Posterior vena cava (tissue), 2 donors: ENCODE measurements at places on chromosomes 4 and X.

- no peak for DNase-seq
These were observed 14.4 kb upstream of the FAM9A start for GRCh38 chrX:8815460-8816065.

GRCh38 chrX:40651620-40652223, 4.4 kb upstream of the CXorf38 start:
- no peak for DNase-seq

DNA sequence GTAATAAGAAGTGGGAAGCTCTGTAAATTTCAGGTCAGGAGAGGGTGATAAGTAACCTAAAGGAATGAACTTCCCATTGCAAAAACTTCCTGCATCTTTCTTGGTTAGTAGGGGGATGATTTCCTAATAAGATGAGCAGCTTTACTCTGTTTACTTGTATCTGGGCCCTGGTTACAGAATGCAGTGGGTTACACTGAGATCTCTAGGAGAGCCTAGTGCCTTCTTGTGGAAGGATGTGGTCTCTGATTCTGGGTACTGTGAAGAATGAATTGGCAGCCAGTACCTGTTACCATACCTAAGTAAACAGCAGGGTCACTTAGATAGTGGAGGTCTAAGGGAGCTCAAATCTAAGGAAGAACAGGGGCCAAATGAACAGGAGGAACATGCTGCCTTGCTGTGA, 320.6 kb downstream of the ARHGAP10 start:
- no peak for DNase-seq

GRCh38 chr4:109359040-109359646, 56.7 kb upstream of the COL25A1 start:
- DNase-seq, result no peak

GRCh38 chr4:27692158-27692557, 831.5 kb downstream of the STIM2 start:
- DNase-seq, result no peak

GRCh38 chr4:16764622-16765021, 133.8 kb downstream of the LDB2 start:
- DNase-seq, result no peak

DNA sequence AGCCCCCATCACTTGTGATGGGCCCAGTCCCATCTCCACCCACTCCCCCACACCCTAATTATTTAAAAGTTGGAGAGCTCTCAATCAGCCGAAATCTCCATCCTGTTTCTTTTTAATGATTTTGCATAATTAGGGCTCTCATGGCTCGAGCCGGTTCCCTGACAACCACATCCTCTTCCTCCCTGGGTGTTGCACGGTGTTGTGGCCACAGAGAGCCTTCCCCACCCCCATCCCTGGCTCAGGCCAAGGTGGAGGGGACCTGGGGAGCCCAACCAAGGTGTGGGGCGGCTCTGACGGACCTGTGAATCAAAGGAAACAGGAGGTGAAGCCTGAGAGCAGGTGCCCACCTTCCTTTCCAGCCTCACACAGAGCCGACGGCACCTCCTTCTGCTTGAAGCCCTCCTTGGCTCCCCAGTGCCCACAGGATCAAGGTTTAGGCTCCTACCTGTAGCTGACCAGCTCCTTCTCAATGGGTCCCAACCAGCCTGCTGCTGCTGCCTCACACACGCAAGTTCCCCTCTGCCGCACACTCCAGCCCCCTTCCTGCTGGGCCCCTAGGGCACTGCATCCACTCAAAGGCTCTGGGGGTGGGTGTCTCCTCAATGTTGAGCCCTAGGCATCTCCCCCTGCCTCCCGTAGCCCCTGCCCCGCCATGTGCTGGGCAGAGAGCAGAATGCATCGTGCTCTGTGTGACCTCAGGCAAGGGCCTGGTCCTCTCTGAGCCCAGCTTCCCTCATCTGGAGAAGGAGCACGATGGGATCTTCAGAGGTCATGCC, 68.7 kb downstream of the WFS1 start:
- peak; percentile 56 for DNase-seq

- DNase-seq, result no peak
These were observed 130.5 kb downstream of the PTTG2 start for GRCh38 chr4:38090455-38091246.

DNA sequence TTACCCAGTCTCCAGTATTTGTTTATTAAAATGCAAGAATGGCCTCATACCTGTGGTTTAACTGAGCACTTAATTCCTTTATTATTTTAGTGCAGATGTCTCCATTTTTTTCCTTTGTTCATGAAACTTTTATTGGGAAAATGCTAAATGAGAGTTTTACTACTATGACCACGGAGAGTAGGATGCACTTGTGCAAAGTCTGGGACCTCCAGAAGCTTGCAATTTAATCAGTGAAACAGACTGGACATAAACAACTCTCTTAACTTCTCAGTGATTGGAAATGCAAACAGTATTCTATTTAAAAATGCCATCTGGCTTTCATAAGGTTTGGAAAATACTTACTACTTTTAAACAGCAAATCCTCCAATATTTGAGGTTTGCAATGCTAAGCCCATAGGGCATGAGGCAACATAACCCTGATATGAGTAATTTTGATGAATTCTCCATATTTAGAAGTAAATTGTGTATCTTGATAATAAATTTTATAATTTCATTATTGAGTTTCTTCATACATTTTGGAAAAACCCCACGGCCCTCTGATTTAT, 718.7 kb upstream of the MAGEB2 start:
- no peak for DNase-seq

DNA sequence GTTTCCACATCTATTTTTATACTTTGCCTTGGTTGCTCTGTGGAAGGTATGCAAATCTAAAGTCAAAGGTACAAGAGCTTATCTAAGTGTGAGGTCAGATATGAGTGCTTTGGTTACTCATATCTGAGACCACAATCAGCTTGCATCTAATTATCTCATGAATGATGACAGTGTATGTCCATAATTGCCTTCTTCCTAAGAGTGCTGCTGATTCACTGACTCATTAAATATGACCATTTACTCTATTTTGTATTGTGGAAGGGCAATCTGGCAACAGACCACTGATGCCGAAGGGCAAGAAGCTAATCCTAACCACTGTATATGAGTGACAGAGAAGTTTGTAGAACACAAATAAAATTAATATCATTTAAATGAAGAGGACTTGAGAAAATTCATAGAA, 1190.2 kb upstream of the AGA start:
- no peak for DNase-seq

- peak; percentile 94 for DNase-seq
These were observed 123.3 kb upstream of the TBL1X start for GRCh38 chrX:9341291-9342201.

GRCh38 chrX:69279234-69279633, 114.0 kb upstream of the PJA1 start:
- DNase-seq, result no peak

DNA sequence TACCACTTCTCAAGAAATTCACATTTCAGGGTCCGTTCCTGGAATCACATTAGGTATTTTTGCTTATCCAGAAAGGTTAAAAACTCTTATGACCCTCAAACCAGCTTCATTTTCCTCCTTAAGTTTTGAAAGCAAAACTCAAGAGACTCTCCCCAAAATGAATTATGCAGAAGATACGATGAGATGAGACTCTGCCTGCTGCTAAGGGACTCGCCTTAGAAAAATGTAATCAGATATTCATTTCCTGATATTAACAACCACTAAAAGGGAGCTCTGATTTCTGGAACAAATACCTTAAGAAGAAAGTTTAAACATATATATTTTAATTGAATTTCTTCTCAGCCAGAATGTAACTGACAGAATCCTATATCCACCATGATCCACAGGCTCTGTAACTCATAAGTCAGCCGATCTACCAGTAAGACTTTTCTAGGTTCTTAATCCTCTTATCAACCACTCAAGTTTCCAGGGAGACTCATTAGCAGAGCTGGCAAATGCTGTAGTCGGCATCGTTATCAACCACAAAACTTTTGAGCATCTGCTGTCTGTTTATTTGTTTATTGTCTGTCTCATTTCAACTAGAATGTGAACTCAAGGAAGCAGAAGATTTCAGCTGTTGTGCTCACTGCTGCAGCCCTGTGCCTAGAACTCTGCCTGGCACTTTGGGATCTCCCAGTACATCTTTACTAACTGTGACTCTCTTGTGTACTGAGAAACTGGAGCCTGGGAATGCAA, 112.5 kb downstream of the LDB2 start:
- no peak for DNase-seq

DNA sequence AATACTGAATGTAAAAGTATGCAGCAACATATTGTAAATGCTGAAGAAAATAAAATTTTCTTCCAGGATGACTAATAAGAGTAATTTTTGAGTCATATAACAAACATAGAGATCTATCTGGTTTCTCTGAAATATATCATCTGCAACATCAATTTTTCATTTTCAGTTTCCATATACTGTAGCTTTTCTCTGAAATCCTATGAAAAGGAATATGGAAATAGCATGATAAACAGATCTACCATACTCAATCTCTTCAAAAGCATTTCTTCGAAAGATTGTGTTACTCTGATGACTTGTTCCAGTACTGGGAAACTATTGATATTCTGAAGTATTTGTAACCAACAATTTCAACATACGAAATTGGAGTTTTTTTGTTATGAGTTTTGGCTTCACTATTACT, 1156.7 kb downstream of the FAM133A start:
- no peak for DNase-seq

GRCh38 chr4:152382057-152382785, 153.7 kb downstream of the FBXW7 start:
- no peak for DNase-seq

GRCh38 chr4:169438057-169438480, 167.3 kb upstream of the SH3RF1 start:
- no peak for DNase-seq

DNA sequence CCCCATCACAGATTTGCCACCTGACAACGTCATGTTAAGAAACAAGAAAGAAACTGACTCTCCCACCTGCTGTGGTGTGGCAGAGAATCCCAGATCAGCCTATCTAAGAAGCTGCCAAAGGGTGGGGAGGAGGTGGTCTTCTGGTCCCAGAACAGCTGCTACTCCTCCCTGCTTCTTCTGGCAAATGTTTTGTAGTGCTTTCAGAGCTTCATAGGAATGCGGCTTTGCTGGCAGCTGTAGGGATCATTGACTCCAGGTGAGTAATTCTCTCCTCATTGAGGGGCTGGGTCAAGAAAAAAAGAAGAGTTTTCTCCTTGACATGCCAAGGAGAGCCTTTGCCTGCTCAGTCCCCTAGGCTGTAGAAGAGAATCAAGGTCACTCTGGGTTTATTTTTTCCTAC, 23.3 kb downstream of the NRK start:
- DNase-seq, result no peak

- no peak for DNase-seq
These were observed 48.8 kb upstream of the FAM9A start for GRCh38 chrX:8849945-8850344.

DNA sequence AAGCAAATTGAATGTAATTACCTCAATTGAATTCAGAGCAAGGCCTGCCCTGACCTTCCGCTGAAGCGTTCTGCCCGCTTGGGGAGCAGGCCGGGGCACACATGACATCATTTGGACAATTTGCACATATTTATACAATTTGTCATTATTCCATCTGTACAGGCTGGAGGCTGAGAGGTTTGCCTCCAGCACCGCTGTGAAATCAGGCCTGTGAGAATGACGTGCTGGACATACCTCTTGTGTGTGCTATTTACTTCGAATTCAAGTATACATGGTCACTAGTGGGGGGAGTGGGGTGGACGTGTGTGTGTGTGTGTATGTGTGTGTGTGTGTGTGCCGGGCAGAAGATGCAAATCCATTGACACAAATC, 285.6 kb downstream of the SHOX start:
- no peak for DNase-seq

DNA sequence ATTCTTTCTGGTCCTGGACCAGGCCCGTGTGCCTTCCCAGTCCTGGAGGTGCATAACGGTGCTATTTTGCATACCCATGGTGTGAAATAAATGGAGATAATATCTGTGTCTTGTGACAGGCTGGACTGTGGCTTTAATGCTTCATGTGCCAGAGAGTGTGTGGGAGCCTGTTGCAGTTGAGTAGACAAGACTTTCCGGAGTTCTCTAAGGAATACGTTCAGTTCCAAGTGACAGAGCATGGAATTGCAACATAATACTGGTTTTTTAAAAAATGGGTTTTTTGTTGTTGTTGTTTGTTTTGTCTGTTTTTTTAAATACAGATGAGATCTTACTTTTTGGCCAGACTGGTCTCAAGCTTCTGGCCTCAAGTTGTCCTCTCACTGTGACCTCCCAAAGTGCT, 74.0 kb downstream of the HPRT1 start:
- DNase-seq, result no peak

DNA sequence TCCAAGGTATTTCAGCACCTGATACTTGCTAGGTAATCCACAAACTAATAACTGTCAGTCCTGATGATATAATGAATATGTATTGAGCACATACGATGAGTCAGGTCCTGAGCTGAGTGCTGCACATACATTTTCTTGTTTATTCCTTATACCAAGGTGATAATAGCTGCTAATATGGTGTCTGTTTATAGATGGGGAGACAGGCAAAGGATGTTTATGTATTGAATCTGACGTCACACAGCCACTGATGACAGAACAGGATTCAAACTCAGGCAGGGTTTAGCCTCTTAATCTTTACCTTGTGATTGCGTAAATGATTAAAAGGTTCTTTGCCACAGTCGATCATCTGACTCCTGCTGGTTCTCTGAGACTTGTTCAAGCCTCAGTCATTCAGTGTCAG, 609.9 kb upstream of the CPEB2 start:
- no peak for DNase-seq

DNA sequence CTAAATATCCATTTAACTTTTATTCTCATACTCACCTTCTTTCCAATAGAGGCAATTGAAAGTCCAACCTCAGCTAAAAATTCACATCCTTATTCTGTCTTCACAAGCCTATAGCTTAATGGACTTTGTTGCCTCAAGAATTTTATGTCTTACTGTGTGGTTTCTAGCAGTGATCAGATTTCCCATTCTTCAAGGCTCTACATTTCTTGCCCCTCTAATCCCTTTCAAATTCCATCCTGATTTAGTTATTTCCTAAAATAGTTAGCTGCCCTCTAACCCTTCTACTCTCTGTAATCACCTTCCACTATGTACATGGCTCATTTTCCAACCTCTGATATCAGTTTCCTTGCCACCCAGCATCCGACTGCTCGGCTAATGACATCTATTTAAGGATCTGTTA, 204.1 kb upstream of the CENPE start:
- DNase-seq, result no peak

GRCh38 chrX:50206753-50207152, 2.2 kb downstream of the CCNB3 start:
- DNase-seq, result no peak

- no peak for DNase-seq
These were observed 64.2 kb downstream of the SPINK2 start for GRCh38 chr4:56757261-56757746.
